Activated naive CD4-positive, alpha-beta T cell treated with anti-CD3 and anti-CD28 coated beads for 36 hours (primary cell): ENCODE measurements at places on chromosomes 2 and 18. TPM values are rescaled to one million over a fixed set of nuclear protein-coding genes. Genes with fewer than 3 reads are reported as not detected.

DNA sequence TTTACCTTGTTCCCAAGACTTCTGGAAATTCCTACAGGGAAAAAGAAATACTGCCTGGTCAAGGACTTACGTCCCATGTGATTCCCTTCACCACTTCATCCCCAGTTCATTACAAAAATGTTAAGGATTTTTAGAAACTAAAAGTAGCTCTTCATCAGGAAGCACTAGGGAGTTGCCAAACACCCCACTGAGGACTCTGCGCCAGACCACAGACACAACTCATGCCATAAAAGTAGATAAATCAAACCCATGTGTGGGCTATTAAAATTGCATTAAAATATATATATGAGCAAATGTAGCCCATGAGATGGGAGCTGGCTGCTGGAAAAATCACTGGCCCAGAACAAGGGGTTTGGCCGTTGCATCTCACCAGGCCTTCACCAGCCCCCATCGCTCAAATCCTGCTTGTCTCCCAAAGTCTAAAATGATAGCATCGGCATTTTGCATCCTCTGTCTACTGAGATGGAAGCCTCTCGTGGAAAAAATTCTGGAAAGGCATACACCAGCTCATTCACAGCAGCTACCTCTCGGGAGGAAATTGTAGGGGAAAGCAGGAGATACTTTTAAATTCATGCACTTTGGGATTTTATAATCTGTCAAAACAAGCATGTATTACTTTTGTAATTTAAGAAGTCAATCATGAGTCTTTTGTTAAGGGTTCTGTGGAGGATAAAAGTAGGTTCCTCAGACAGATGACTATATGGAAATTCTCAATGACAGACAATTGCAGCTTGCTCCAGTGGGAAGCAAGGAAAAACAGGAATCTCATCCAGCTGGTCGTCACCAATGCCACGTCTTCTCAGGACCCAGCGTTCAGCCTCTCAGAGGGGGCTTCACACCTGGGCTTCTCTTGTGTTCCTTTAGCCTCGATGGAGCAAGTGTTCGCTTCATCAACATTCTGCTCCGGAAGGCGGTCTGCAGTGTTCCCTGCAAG is 113.9 kb downstream of the MREG start:
- no peak for DNase-seq
- peaks cover 3% of the 10 kb centered on the region for H3K4me1 ChIP-seq
- H3K36me3 ChIP-seq: no peaks in the 10 kb centered on the region

Gene TDRD15
- total RNA-seq: not detected

- H3K27me3 ChIP-seq: no peaks in the 10 kb centered on the region
- peaks cover 11% of the 10 kb centered on the region for H3K36me3 ChIP-seq
- peak overlapping the region; percentile 14 for H3K4me3 ChIP-seq
- peak overlapping the region; percentile 51 for H3K27ac ChIP-seq
These were observed 37.0 kb upstream of the CASP8 start for GRCh38 chr2:201223089-201224073.

Gene DOK6
- not detected for total RNA-seq

- no peak for DNase-seq
- H3K4me3 ChIP-seq: no peak overlapping the region
These were observed 51.0 kb downstream of the ABI2 start for GRCh38 chr2:203379156-203379555.

Gene STARD6
- total RNA-seq: not detected

DNA sequence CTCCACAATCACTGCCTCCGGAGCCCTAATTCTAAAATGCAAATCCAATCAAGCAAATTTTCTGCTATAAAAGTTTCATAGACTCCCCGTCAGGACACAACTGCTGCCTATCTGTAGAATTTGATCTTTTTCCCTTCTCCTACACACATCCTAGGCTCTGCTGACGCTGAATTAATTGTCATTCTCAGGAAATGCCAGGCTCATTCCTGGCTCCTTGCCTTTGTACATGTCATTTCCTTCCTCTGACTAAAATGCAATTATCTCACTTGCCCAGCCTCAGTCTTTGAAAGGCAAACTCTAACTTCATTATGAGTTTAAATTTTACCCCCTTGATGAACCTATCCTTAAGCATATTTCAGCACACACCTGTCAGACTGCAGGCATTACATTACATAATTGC is 844.9 kb upstream of the CRIM1 start:
- DNase-seq: no peak
- H3K27me3 ChIP-seq: no peaks in the 10 kb centered on the region
- H3K27ac ChIP-seq: no peak overlapping the region

DNA sequence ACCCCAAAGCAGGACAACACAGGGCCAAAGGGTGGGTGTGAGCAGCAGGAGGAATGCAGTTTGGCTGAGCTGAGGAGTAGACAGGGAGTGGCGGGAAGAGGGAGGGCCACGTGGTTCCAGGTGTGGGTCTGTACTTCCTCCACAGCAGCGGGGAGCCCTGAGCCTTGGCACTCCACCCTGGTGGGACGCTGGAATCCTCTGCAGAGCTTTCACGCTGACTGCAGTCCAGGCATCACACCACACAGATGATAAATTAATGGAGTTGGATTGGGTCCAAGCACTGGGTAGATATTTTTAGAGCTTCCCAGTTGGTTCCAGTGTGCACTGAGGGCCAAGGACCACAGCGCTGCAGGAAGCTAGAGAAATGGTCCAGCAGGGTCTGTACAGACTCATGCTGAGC is 67.0 kb upstream of the TMEM200C start:
- H3K27me3 ChIP-seq: no peaks in the 10 kb centered on the region
- no peaks in the 10 kb centered on the region for H3K36me3 ChIP-seq
- H3K4me1 ChIP-seq: peaks cover 24% of the 10 kb centered on the region

DNA sequence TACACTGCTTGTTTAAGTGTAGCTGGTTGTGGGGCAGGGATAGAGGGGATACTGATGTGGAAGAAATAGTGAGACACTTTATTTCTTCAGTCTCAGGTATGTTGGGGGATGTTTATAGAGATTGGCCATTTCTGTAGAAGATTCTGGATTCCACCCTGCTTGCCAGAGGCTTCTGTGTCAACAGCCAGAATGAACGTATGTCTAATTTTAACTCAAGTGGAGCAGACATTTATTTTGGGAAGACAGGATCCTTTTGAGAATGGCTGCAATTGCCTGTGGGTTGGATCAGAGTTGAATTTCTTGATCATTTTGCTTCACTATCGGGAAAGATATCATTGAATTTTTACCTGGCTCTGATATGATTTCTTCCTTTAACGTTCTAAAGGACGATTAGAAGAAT is 465.6 kb upstream of the SLC14A2 start:
- no peak overlapping the region for H3K27ac ChIP-seq
- no peaks in the 10 kb centered on the region for H3K4me1 ChIP-seq
- no peak for DNase-seq
- H3K27me3 ChIP-seq: no peaks in the 10 kb centered on the region
- H3K4me3 ChIP-seq: no peak overlapping the region

Gene ADD2
- 46.2 TPM for total RNA-seq

DNA sequence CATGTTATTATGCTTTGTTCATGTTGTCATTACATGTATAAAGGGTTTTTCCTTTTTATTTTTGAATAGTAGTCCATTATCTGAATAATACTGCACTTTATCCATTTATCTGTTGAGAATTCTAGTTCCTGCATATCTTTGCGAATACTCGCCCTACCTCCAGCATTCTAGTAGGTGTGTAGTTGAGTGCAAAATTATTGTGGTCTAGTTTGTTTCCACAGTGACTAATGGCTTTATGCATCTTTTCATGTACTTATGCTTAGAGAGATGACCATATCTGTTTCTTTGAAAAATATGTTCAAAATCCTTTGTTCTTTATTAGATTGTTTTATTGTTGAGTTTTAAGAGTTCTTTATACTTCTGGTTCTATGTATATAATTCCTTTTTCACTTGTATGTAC is 48.8 kb downstream of the EIF5B start:
- no peak overlapping the region for H3K4me3 ChIP-seq
- no peak for DNase-seq
- H3K36me3 ChIP-seq: peaks cover 31% of the 10 kb centered on the region
- no peaks in the 10 kb centered on the region for H3K4me1 ChIP-seq
- no peak overlapping the region for H3K27ac ChIP-seq

- no peak overlapping the region for H3K4me3 ChIP-seq
- H3K27me3 ChIP-seq: no peaks in the 10 kb centered on the region
- no peak overlapping the region for H3K27ac ChIP-seq
- DNase-seq: no peak
These were observed 70.7 kb upstream of the TTN start for GRCh38 chr2:178877874-178878273.

DNA sequence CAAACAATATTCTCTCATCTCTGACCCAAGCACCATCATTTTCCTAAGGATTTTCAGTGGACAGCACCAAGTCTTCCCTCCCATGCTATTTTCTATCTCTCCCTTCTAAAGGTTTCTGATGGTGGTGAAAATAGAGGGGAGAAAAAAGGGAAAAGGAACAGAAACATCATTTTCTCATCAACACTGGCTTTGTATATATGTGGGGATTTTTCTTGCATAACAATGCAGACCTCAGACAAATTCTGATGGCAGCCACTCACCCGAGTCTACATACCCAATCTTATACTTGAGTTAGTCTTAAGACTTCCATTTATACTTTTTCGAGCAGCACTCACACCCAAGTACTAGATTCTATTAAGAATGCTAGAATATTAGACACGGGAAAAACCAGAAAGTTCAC is 95.8 kb downstream of the TMEM163 start:
- no peak overlapping the region for H3K27ac ChIP-seq
- H3K27me3 ChIP-seq: no peaks in the 10 kb centered on the region
- no peak overlapping the region for H3K4me3 ChIP-seq
- no peaks in the 10 kb centered on the region for H3K4me1 ChIP-seq

Gene LYPD6
- not detected for total RNA-seq

GRCh38 chr2:62499430-62500060 is 6.5 kb downstream of the TMEM17 start:
- no peaks in the 10 kb centered on the region for H3K27me3 ChIP-seq
- no peak overlapping the region for H3K27ac ChIP-seq
- no peaks in the 10 kb centered on the region for H3K36me3 ChIP-seq
- DNase-seq: no peak

GRCh38 chr18:22913861-22914260 is 19.3 kb upstream of the RBBP8 start:
- DNase-seq: no peak
- H3K4me3 ChIP-seq: no peak overlapping the region
- no peaks in the 10 kb centered on the region for H3K4me1 ChIP-seq
- no peaks in the 10 kb centered on the region for H3K36me3 ChIP-seq
- H3K27ac ChIP-seq: no peak overlapping the region
